ENCODE measurements at places on chromosomes 2 and 18.

DNA sequence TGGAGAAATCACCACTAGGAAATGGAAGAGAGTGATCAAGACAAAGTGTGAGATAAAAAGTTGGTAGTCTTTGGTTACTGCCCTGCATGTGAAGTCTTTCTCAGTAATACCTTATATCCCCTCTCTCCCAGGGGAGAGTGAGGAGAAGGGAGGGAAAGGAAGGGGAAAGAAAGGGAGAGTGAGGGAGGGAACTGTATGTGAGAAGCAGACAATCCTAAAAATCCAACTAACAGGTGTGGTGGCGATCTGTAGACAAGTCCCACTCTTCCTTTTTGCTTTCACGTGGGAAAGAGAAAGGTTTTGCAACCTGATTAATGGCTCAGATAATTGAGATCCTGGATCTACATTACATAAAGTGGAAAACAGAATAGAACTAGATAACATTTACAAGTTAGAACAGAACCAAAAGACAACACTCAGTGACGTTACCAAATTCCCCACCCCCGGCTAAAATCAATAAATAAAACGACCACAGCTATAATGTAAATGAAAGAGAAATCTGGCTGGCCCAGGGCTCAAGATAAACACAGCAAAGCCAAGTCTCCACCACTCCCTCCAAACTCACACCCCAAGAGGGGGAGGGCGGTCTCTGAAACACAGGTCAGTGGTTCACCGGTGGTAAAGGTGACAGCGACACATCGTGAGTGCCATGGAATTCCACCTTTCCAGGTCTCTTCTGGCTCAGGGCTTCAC lies 10.0 kb upstream of the APCDD1 start:
- DNase-seq, result no peak

- no peak for DNase-seq
These were observed 69.0 kb downstream of the TXNL1 start for GRCh38 chr18:56569416-56569815.

- no peak for DNase-seq
These were observed 63.9 kb upstream of the SERPINE2 start for GRCh38 chr2:224102991-224103390.

GRCh38 chr2:112614201-112614840 lies 29.9 kb downstream of the CHCHD5 start:
- no peak for DNase-seq

DNA sequence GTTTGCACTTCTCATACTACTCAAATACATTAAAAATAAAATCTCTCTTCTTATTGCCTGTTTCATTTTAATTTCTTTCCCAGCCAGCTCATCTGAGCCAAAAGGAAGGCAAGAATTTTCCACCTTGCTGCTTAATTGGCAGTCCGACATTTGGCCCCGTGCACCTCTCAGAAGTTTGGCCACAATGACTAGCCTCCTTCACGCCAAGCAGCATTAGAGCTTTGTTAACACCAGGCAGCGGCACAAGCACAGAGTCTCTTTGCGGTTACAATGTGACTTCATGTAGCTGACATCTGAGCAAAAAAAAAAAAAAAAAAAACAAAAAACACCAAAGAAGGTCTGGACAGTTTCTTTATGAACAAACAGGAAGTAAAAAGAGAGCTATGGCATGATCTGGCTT lies 248.9 kb downstream of the OSR1 start:
- no peak for DNase-seq

GRCh38 chr18:38933910-38934510 lies 1368.4 kb upstream of the CELF4 start:
- DNase-seq, result no peak

Data from HS-27A (cell line).